ENCODE measurements at places on chromosomes 12 and 14. TPM values are rescaled to one million over a fixed set of nuclear protein-coding genes. Genes with fewer than 3 reads are reported as not detected.

Gene TRIM9
- 8.8 TPM for total RNA-seq

Gene CCDC196
- total RNA-seq: 0.14 TPM

Gene PARPBP
- total RNA-seq: 25.0 TPM

DNA sequence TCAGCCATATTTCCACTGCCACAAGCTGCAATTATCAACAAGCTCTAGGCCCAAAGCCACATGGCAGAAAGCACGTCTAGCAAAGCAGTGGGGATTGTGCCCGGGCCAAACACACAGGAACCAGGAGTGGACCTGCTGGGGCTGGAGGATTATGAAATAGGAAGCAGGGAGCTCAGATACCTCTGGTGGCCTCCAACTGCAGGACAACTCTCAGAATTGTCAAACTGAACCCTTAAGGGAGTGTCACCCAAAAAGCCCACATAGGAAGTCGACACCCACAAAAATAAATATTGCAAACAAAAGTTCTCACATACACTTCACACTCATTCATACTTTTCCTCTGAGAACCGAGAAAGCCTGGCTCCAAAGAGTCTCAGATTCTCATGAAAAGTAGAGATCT is 26.1 kb downstream of the KCTD10 start:
- peak; percentile 63 for ATAC-seq

DNA sequence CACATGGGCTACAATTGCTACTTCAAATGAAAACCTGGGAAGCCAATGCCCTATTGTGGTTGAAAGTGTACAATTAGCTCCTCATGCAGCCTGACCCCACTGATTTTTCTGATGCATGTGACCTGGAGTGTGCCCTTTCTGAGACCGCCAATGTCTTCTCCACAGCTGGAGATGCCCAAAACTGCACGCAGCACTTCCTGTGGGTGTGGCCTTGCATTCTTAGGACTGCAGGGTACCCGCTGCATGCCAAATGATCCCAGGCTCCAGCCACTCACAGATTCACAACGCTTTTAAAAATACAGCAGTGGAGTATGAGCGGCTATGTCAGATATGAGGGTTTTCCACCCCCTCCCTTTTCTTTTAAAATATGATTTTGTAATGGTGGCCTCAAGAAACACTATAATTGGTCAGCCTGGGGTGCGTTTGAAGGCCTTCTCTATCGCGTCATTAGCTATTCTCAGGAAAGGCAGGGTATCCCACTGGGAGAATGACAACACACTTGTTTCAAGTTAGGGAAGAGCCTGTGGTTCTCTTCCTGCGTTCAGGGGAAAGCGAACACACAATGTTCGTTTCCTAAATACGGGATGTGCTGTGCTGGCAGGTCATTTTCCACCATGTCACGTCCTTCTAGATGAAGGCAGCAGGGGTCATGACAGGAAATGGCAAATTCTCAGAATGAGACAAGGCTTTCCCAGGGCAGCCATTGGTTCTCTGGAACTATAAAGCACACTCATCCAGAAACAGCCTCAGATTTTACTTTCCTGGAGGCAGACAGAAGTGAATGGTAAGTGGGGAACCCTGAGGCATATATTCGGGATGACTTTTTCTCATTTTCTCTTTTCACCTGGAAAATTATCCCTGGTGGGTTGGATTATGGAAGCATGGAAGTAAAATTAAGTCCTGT is at the start of gene APOLD1:
Gene APOLD1 (plus strand): TSS at position 749 of the 904 bp plus-strand sequence. CDS start 33 bp downstream, at position 782.
- no peak for ATAC-seq
